ENCODE measurements at places on chromosomes 3 and 15. TPM values are rescaled to one million over a fixed set of nuclear protein-coding genes. Genes with fewer than 3 reads are reported as not detected.

Gene HRG
- total RNA-seq = not detected

Gene GALNT15
- 0.33 TPM for total RNA-seq

Gene ALDH1L1
- total RNA-seq = 0.25 TPM

Gene MCTP2
- total RNA-seq = 4.4 TPM

Gene SLC24A5
- not detected for total RNA-seq

Gene ZNF80
- total RNA-seq = not detected

Gene MYRIP
- total RNA-seq = not detected

Gene GOLGA8G
- not detected for total RNA-seq

Gene ROPN1
- not detected for total RNA-seq

Gene SIN3A
- 34.9 TPM for total RNA-seq

Gene TEX55
- total RNA-seq = not detected

Gene ZWILCH
- 5.6 TPM for total RNA-seq

Gene ZIC4
- not detected for total RNA-seq

Gene CHL1
- total RNA-seq = not detected

Gene GOLGA6L9
- 0.81 TPM for total RNA-seq

Gene HES1
- 48.2 TPM for total RNA-seq

Gene GPR160
- total RNA-seq = 1.6 TPM

Gene SCN11A
- total RNA-seq = not detected

Gene CELF6
- 0.13 TPM for total RNA-seq

Gene CACNA2D2
- 0.16 TPM for total RNA-seq

Gene DNASE1L3
- not detected for total RNA-seq

Gene FANCD2OS
- not detected for total RNA-seq

Gene TM4SF18
- total RNA-seq = 0.51 TPM

Gene OR5H2
- total RNA-seq = not detected

Gene LYZL4
- not detected for total RNA-seq

Gene TFDP2
- total RNA-seq = 37.1 TPM

Gene PROS1
- total RNA-seq = 33.8 TPM

Gene CFAP92
- total RNA-seq = not detected

Gene MASP1
- not detected for total RNA-seq

Gene SCN5A
- 0.76 TPM for total RNA-seq

Gene RTP4
- not detected for total RNA-seq

Gene RGMA
- total RNA-seq = 0.98 TPM
